Globus pallidus (tissue), 1 donor: ENCODE measurements at places on chromosomes 13 and 19.

DNA sequence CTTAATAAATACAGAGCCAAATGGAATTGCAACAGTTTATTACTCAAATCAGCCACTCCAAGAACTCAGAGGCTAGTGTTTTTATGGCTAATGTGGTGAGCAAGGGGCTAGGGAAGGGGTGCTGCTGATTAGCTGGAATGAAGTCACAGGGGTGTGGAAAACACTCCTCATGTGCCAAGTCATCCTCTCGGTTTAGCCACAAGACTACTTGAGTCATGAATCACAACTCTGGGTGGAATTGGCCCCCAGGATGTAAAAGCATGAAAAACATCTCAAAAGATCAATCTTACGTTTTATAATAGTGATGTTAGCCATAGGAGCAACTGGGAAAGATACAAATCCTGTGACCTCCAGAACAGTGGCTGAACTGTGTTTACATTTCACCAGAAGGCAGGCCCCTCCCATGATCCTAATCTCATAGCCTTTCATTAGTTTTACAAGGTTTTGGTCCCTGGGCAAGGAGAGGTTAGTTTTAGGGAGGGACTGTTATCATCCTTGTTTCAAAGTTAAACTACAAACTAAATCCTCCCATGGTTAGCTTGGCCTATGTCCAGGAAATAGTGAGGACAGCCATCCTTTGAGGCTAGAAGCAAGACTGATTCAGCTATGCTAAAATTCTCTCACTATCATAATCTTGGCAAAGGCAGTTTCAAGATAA is 2020.1 kb upstream of the PCDH20 start:
- no peak for DNase-seq

GRCh38 chr19:34838248-34838647 is 65.2 kb upstream of the ZNF599 start:
- DNase-seq, result no peak

- DNase-seq, result no peak
Measured at GRCh38 chr13:75443356-75443958, 38.5 kb downstream of the TBC1D4 start.

DNA sequence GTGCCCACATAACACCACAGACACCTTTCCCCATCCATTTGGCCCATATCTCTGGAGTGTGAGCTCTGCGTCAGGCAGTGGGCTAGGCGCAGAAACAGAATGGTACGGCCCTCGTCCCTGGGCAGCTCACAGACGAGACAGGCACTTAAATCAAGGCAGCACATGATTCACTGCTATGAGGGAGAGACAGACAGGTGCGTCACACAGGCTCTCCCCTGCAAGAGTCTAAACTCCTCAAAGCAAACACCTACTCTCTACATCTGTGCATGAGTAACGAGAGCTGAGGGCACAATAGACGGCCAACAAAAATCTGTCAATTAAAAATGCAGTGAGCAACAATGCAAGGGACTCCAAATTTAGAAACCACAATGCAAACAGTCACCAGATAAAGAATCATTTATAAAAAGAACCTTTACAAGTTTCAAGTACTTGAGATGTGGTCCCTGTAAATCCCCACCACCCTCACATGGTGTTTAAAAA is 348.9 kb downstream of the UQCRFS1 start:
- no peak for DNase-seq

DNA sequence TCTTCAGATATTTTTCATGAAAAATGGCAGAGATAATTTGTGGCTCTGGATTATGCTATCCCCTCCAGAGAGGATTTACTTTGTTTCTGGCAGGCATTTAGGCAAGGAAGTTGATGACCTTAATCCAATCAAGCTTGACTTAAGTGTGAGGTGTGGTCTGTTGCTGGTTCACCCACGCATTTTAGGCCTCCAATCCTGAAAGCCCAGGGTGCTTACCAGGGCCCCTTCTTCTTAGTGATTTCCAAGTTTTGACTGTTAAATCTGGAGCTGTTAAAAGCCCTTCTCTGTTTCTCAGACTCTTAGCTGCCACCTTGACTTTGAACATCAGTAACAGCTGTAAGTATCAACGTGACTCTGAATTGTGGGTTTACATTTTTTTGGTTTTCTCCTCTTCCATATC is 161.8 kb downstream of the DNAJC15 start:
- DNase-seq, result no peak

DNA sequence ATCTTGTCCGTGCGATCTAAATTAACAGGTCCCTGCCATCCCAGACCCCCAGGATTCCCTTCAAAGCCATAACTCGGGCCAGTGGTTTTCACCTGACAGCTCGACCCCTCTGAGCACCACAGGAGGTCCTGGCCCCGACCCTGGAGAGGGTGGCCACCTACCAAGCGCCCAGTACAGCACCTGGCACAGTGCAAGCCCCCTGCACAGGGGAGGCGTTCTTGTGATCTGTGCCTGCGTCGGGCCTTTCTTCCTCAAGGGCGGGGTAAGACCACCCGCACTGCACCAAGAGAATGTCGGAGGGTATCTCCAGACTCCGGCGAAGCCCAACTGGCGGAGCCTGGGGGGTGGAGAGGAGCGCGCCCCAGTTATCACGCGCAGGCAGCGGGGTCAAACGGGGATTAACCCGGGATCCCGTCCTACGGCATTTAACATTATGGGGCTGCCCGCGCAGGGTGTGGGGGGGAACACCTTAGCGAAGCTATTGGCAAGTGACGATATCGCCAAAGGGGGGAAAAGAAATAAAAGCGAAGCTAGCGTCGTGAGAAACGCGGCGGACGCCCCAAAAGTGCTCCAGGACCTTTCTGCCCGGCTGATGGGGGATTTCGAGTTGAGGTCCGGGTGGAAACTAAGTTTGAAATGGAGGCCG is 1.3 kb upstream of the HNRNPL start:
- DNase-seq, result peak; percentile 39

DNA sequence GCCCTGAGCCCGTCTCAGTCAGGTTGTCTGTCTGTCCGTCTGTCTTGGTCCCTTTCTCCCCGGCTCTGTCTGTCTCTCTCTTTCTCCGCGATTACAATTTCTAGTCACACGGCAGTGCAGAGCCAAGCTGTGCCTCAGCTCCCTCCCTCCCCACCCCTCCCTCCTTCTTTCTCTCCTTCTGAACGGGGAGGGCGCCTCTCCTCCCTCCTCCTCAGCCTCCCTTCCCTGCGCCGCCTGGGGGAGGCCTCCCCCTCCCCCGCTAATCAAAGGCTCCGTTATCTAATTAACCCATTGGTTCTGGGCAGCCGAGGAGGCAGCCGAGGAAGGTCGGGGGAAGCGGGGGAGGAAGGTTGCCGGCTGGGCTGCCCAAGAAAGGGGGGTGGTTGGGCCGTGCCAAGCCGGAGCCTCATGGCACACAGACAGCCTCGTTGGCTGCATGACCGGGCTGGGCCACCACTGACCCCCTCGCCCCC is 16.5 kb downstream of the LRRC4B start:
- DNase-seq, result peak; percentile 87

DNA sequence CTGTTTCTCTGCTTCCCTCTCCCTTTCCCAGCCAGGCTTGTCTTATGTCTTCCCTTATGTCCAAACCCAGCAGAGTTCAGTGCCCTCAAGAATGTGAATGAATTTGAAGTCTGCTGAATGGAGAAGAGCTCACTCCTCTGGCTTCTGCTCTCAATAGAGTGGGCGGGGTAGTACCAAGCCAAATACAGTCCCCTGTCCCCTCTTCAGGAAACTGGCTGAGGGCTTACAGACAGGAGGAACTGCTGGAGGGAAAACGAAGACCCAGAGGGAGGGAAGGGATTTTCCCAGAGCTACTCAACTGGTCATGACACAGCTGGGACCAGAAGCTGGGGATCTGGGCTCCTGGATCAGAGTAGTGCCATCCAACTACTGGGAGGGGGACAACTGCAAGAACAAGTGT is 32.9 kb upstream of the POU2F2 start:
- no peak for DNase-seq

DNA sequence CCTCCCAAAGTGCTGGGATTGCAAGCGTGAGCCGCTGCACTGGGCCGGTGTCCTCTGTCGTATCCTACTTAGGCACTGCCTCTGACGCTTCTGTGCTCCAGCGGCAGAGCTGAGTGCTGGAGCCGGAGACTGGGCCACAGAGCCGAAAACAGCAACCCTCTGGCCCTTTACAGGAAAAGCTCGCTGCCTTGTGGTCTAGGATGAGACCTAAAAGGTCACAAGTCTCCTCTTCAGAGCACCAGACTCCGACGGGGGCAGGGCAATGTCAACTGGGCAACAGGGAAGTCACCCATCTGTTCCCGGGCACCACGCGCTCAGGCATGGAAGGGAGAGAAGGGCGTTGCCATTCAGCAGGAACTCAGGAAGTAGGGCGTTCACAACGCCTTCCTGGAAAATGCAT is 91.7 kb downstream of the GADD45B start:
- peak; percentile 55 for DNase-seq

DNA sequence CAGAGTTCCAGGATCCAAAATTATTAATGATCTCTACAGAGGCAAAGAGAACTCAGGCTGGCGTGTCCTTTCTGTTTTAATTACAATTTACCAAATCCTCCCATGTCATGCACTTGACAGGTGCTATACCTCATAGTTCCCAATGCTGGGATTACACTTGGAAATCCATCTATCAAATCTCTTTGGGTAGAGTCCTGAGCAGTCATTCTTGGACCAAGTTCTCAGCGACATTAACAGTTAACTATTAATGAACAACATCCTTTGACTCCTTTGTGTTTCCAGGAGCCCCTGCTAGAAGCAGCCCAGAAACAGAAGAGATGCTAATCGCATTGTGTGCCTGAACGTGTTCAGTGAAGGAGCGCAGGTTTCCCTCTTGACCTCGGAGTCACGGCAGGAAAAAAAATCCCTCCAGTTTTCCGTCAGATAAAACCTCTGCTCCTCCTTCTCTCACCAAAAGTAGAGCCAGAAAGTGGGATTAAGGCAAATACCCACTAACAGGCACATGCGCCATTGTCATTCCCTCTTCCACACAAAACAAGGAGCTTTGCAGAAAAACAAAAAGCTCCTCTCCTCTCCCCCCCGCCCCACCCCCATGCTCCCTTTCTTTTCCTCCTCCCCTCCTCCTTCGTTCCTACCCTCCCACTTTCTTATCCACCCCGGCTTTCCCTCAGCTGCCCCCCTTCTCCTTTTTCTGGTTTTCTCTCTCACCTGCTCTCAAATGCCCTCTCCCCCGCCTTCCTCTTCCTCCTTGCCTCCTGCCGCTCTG is 224.7 kb downstream of the ZIC5 start:
- DNase-seq, result no peak

DNA sequence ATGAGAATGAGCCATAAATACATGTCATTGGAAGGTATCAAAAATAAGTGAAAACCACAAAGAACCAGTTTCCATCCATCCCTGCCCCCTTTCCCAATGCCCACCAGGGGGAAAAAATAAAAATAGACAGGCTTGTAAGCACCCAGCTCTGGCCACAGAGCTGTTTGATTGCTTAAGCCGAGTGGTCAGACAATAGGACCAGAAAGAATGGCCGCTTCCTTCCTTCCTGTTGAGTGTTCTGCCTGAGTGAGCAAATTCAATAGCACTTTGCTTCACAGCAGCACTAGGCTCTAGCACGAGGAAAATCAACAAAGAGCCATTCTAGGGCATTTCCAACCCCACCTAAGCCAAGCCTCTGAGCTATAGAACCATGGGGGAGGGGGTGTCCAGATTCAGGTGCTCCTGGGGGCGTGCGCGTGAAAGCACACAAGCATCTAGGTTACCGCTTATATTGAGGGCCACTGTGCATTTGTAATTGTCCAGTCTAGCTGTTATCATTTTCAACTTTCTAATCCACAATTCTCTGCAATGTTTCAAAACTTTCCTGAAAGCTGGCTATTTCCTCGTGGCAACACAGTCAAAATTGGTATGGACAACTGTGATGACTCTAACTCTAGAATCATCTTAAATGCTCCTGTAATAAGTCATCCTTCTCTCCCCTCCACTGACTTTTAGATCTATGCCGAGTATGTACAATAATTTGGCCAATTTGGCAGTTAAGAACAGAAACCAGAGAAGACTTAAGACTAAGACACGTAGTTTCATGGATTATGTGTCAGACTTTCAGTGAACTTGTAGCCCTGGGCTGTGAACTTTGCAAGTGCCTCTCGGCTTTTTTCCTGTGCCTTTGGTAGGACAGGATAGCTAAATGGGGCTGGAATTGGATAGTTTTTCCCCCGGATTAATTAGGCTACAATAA is 64.3 kb downstream of the SPRY2 start:
- DNase-seq, result peak; percentile 61

GRCh38 chr13:81138353-81138980 is 797.5 kb upstream of the SPRY2 start:
- DNase-seq, result no peak

GRCh38 chr13:76804801-76805200 is 81.4 kb downstream of the KCTD12 start:
- DNase-seq, result no peak
